ENCODE measurements at places on chromosomes 1 and 21. TPM values are rescaled to one million over a fixed set of nuclear protein-coding genes. Genes with fewer than 3 reads are reported as not detected.

DNA sequence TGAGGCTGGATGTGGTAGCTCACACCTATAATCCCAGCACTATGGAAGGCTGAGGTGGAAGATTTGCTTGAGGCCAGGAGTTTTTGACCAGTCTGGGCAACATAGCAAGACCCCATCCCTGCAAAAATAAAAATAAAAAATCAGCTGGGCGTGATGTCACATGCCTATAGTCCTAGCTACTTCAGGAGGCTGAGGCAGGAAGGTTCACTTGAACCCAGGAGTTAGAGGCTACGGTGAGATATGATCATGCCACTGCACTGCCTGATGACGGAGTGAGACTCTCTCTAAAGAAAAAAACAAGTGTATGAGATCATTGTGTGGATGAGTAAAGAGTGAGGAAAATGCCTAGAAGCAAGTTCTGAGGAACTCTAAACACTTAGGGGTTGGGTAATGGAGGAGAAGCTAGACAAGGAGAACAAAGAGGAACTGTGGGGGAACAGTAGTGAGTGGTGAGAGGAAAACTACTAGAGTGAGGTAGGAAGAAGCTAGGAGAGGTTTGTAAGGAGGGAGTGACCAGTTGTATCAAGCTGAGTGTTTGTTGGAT, 17.0 kb downstream of the CLIC4 start:
- DNase-seq = no peak

DNA sequence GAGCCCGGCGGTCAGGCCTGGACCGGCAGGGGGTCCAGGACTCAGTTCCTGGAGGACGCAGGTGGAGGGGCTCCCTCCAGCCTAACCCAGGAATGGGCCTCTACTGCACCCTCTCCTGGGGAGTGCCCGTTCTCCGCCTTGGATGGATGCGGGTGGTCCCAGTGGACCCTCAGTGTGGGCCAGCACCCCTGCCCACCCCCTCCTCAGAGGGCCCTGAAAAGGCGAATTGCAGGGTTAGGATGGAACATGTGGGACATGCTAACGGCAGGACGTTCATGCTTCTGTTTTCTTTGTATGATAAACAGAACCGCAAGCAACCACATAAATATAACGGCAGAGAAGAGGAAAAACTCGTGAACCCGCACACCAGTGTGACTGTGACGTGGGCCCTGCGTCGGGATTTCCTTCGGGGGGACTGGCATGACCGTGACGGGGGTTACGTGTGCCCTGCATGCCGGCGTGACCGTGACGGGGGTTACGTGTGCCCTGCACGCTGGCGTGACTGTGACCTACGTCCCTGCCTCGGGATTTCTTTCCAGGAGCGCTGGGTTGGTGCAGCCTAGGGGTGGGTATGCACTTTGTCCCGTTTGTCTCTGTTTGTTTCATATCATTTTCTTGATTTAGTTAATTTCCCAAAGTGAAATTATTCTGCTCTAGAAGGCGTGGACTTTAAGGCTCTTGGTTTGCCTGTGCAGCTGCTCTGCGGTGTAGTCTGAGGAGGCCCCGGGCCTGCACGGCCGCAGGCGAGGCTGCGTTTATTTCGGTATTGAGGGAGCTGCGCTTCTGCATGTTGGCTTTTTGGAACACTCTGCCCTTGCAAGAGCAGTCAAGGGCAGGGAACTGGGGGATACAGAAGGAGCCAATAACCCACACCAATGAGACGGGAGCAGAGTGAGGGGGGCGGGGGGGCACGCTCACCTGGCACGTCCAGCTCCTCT, 3.1 kb downstream of the FTCD start:
- DNase-seq = no peak

LHX8 gene
- not detected for total RNA-seq

DNA sequence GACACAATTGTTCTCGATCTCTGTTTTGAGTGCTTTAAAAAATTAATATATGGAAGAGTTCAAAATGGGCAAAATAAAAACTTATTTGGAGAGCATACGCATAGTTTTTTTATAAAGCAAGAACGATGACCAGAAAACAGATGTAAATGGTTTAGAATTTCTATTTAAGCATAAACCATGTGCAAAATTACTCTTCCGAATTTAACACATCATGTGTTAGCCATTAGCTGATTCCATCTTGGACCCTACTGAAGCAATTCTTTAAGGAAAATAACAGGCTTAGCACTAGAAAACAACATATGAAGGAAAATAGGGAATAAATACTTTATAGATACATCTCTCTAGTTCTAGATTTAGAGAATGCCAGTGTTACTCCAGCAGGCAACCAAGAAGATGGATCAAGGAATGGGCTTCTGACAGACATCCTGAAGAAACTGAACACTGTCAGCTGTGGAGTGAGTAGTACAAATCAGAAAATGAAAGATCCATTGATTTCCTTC, 26.7 kb downstream of the CDC7 start:
- DNase-seq = no peak

Data from activated CD8-positive, alpha-beta T cell treated with anti-CD3 and anti-CD28 coated beads, Interleukin-2, amount 10 ng/mL, durations not matched to agents 7 days and 5 days (primary cell).